ENCODE measurements at places on chromosomes 6 and 20.

DNA sequence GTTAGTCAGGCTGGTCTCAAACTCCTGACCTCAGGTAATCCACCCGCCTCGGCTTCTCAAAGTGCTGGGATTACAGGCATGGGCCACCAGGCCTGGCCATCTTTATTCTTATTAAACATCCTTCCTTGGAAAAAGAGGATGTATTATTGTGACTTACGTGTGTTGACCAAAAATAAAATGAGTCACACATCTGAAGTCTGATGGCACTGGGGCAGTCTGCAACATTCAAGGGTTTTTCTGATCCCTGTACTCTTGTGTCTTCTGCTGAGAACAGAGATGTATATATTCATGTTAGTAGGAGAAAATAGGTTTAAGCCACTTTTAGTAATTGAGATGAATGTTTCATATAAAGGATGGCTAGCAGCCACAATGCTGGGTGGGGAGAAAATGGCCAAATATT lies 129.9 kb upstream of the RIPOR2 start:
- DNase-seq = no peak

DNA sequence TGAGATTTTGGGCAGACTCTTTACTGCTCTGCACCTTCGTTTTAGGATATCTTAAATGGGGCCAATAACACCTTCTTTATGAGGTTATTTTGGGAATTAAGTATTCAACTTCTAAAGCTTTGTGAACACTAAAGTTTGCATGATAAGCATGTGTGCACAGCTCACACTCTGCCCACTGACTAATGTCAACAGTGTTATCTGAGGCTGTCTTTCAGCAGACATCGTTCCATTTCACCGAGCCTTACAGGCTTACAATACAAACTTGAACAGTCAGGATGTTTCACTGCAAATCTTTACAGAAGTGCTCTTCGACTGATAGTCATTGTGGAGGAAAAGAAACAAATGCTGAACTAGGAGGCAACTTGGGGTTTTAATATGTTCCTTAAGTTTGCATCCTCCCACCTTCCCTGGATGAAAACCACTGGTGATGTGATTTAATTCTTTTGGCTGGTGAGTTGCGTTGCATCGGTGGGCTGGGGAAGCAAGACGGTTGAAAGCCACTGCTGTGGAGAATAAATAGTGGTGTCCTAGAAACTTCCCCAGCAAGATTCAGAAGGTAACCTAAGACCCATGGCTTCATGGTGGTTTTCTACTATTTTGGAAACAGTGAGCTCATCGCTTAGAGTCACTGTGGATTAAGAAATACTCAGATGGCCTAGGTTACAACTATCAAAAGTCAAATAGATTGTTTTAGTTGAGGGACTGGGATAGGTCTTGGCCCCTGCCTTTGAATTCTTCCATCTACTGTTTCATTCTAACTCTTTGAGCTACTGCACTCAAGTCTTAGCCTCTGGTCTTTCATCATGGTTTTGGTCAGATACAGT lies 167.2 kb upstream of the MAP3K7 start:
- no peak for DNase-seq

DNA sequence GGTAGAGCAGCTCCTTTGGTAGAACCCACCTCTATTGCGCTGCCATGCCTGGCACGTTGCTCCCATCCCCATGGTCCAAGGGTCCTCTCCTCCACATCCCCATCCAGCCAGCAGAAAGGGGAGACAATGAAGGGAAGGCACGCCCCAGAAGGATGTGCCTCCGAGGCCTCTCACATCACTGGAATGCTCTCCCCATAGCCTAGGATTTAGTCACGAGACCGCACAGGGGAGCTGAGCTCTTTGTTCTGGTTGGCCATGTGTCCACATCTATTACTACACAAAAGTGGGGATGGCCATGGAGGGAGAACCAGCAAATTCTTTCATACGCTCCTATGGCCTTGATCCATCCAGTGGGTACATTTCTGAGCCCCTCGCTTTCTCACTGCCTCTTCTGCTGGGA lies 60.5 kb upstream of the SALL4 start:
- DNase-seq = no peak

DNA sequence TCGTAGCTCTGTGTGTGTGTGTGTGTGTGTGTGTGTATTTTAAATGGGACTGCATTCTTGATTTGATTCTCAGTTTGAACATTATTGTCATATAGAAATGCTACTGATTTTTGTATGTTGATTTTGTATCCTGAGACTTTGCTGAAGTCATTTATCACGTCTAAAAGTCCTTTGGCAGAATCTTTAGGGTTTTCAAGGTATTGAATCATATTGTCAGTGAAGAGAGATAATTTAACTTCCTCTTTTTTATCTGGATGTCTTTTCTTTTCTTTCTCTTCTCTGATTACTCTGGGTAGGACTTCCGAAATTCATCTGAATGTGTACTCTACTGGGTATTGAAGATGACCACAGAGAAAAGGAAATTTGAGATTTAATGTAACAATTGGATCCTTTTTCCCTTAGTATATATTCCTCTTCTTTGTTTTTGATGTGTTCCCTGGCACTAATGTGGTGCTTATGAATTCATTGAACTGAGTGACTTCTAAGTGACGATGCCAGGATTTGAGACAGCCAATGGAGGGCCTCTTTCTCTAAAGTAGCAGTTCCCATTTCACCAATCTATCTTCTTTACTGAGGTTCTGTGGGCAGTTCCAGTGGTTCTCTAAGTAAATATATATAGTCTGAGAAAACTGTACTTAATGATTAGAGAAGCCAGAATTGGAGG lies 47.6 kb downstream of the TNFAIP3 start:
- DNase-seq = no peak

- no peak for DNase-seq
Measured at GRCh38 chr6:80249897-80250296, 143.4 kb downstream of the BCKDHB start.

DNA sequence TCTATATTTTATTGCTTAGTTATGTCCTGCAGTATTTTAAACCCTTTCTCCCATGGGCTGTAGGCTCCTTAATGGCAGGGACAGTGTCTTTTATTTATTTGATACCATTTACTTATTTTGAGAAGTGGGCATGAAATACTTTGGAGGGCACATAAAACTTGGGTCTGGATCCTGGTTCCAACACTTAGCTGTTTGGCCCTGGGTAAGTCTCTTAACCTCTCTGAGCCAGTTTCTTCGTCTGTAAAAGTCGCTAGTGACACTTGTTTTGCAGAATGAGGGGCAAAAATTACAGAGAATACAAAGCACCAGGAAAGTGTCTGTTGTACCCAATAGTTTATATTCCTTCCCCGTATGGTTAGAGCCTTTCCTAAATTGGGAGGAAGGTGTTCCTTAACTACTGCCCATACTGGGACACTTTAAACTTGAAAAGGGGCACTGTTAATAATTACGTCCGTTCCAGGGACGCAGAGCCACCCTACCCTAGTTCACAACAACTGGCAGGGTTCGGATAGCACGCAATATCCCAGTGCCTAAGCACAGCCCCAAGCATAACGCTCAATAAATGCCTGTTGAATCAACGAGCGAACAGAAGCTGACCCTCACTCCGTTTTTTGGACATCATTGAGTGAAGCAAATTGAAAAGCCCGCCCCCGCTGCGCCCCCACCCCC lies 6.0 kb upstream of the ARMC12 start:
- DNase-seq = no peak

- no peak for DNase-seq
Measured at GRCh38 chr6:80488190-80488589, 381.7 kb downstream of the BCKDHB start.

DNA sequence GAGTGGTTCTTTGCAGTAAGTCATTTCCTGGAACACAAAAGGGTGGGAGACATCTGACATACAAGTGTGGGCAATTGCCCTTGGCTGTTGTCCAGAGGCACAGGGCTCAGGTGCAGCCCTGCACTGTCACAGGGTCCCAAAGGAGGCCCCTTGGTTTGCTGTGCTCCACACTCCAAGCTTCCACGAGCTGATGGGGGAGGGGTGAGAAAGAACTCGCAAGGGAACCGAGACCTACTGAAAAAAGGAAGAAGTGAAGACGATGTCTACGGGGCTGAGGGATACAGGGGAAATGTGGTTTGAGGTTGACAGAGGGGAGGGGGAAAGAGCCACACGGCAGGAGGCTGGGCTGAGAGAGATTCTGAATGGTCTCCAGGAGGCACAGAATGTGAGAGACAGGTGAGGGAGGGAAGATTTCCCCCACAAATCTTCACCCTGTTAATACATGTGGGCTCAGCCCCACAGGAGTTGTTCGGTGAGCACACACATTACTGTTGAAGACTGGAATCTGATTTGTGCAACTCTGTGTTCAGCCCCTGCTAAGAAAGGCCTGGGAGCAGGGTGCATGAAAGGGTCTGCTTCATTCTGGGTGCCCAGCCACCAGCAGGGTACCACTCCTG lies 123.4 kb downstream of the LY86 start:
- no peak for DNase-seq

- peak; percentile 76 for DNase-seq
Measured at GRCh38 chr20:34983995-34984735, 28.5 kb downstream of the MYH7B start.

- DNase-seq = no peak
Measured at GRCh38 chr20:59580146-59580946, 24.0 kb upstream of the PHACTR3 start.

GRCh38 chr6:136859430-136859829 lies 37.0 kb downstream of the PEX7 start:
- DNase-seq = no peak

DNA sequence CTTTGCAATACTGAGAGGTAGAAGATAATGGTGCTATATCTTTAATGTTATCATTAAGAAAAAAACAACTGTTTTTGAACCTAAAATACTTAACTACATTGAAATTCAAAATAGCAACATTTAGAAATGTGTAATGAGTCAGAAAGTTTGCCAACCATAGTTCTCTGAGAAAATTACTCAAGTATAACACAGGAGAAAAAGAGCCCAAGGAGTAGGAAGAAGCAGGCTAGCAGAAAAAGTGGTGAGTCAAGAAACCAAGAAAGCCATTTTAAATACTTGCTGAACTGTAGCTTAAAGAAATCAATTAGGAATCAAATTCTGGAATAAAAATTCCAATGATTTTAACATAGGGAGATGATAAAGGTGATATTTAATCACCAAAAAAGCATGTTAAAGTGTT lies 181.0 kb upstream of the RSPO3 start:
- DNase-seq = no peak

DNA sequence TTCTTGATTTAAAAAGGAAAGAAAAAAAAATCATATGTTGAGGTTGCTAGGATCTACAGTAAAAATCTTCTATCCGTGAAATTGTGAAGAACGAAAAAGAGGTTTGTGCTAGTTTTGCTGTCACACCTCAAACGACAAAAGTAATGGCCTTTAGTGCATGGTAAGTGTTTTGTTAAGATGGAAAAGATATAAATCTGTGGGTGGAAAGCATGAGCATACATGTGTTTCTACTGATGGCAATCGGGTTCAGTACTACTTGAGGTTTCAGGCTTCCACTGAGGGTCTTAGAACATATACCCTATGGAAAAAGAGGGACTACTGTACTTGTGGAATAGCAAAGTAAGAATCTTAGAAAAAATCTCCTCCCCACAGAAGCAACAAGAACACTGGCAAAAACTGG lies 58.0 kb downstream of the AHI1 start:
- DNase-seq = no peak

GRCh38 chr6:169890901-169891300 lies 139.5 kb downstream of the ERMARD start:
- no peak for DNase-seq

DNA sequence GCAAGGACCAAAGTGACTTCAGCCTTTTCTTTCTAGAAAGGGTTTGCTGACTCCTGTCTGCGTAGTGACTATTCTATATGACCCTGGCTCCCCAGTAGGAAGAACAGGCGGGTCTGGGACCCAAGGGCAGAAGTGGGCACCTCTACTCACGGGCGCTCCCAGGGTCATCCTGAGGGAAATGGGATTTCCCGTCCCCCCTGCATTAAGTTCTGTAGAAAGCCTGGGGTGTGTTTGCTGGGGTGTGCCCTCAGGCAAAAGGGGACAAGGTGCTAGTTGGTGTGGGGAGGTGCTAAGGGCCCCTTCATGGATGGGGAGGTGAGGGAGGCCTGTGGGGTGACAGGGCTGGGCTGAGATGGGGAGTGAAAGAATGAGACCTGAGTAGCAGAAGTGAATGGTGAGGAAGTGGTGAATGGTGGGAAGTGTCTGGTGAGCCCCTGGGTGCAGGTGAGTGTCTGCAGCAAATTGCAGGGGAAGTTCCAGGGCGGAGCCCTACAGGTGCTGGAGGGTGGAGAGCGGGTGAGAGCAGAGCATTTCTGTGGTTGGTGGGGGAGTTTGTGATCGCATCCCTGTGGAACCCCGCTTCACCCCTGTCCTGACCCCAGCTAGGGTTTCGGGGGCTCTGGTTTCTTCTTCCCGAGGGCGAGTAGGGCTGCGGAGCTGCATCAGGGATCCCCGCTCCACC lies 21.1 kb downstream of the RAET1L start:
- no peak for DNase-seq

- peak; percentile 15 for DNase-seq
Measured at GRCh38 chr6:73585566-73586415, 65.0 kb upstream of the EEF1A1 start.

- DNase-seq = no peak
Measured at GRCh38 chr6:132272776-132273175, 128.5 kb downstream of the MOXD1 start.

DNA sequence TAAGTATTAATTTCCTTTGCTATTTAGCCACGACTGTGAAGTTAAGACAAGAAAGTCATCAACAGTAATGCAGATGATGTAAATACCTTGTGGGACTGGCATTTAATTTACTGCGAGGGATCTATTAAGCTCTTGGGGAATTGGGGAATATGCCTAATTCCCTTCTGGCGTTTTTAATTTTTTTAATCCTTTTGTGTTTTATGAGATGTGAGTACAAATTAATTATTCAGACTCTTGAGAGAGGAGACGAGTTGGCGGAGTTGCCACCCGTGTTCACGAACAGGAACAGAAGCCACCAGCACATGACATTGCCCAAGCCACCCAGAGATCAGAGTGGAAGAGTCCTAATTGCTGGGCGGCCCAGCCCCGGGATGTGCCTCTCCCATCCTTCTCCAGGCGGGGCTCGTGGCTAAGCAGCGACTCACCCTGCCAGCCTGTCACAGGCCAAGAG lies 533 bp upstream of the CRYBG1 start:
- DNase-seq = no peak

DNA sequence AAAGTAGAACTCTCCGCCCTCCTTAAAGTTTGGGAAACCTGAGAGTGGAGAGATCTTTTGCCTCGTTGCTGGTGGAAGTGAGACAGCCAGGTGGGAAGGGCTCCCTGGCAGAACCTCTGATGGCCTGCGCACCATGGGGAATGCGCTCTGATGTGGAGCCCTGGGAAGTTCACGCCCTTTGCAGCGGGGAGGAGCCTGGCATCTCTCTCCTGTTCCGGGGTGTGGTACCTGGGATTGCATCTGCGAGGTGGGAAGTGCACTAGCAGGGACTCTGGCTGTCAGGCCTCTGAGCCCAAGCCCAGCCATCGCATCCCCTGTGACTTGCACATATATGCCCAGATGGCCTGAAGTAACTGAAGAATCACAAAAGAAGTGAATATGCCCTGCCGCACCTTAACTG lies 159.8 kb downstream of the AKAP7 start:
- no peak for DNase-seq

All from NCI-H774 (cell line).